ENCODE measurements at places on chromosomes 5 and 9.

DNA sequence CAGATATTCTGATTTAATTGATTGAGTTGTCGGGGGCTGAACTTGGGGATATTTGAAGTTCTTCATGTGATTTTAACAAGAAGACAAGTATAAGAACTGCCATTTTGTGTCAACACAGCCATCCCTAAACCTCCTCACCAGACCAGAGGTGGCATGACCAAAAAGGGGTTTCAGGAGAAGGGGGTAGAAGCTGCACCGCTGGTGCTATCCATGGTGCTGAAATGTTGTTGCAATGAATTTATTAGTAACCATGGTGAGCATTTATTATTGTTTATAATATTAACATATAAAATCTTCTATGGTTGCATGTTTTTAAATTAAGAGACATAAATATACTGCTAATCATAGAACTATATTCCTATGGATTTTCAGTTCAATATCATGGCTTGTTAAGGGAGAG, 72.3 kb downstream of the GNA14 start:
- DNase-seq, result no peak

GRCh38 chr5:71483355-71483754, 27.9 kb downstream of the BDP1 start:
- no peak for DNase-seq

- DNase-seq, result no peak
Measured at GRCh38 chr9:130101915-130102314, 48.2 kb downstream of the GPR107 start.

- no peak for DNase-seq
Measured at GRCh38 chr9:20313415-20313814, 308.9 kb downstream of the MLLT3 start.

DNA sequence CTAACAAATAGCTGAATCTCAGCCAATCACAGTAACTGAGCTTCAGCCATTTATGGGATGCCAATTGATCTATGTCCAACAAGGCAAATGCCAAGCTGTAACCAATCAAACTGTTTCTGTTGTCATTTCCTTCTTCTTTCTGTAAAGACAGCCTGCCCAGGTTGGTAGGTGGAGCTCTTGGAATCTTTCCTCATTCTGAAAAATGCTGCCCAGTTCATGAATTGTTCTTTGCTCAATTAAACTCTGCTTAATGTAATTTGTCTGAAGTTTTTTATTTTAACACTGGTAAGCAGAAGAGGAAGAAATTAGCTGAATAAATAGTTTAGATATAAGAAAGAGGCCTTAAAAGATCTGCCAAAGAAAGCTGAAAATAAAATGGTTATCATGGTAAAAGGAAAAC, 1235.6 kb downstream of the EFNA5 start:
- DNase-seq, result no peak

DNA sequence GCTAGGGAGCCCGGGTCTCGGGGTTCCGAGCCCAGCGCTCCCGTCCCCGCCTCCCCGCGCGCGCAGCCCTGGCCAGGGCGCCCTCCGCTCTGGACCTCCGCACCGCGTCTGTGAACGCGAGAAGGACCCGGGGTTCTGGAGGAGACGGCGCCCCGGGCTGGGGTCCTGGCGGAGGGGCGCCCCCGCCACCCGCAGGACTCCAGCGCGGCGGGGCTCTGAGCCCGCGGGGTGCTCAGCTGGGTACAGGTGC, 431 bp downstream of the TMOD1 start:
- DNase-seq, result no peak

- DNase-seq, result no peak
Measured at GRCh38 chr5:40277161-40277906, 402.4 kb upstream of the PTGER4 start.

- no peak for DNase-seq
Measured at GRCh38 chr5:28369418-28369817, 1331.0 kb upstream of the CDH9 start.

DNA sequence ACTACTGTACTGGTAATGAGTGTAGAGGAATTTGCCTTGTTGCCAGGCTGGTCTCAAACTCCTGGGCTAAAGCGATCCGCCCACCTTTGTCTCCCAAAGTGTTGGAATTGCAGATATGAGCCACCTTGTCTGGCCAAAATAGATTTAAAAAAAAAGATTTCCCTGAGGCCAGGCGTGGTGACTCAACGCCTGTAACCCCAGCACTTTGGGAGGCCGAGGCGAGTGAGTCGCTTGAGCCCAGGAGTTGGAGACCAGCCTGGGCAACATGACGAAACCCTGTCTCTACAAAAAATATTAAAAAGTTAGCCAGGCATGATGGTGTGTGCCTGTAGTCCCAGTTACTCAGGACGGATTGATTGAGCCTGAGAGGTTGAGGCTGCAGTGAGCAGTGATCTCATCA, 62.5 kb downstream of the IPO11 start:
- no peak for DNase-seq

DNA sequence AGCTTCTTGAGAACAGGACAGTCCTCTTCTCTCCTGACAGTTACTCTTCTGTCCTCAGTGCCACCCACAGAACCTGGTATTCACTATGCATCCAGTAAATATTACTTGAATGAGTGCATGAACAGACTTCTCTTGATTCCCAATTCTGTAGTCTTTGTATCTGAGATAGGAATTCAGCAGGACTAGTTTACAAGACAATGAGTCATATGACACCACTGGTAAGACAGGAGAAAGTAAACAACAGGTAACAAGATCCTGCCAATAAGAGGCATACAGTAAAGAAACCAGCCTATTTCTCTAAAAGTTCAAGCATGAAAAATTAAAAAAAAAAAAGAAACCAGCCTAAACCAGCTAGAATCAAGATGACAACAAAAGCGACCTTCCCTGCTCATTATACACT, 6.2 kb downstream of the ZNF883 start:
- DNase-seq, result no peak

- no peak for DNase-seq
Measured at GRCh38 chr5:35285011-35285410, 54.7 kb upstream of the PRLR start.

DNA sequence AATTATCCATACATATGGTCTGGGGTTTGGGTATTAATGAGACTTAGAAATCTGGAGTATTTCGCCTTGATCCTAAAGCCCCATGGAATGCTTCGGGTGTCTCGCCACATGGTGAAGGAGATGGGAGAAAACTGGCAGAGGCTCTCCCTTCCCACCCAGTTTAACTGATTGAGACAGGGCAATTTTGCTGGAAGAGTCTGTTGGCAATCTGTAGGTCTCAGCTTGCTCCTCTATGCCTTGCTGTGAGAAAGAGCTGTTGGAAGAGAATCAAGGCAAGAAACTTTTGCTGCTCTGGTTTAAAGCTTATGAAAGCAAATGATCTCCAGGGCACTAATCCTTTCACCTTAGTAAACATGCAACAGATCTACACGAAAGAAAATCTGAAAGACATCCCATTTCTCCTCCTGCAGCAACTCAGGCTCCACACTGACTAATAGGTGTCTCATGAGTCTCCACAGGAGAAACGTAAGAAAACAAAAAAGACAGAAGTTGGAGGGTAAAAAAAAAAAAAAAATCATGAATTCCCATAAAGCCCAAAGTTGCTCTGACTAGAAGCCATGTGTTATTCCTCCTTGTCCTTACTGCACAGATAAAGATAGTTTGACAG, 369.9 kb downstream of the EFNA5 start:
- no peak for DNase-seq

- peak; percentile 35 for DNase-seq
Measured at GRCh38 chr5:157342822-157343402, 77.0 kb downstream of the CYFIP2 start.

GRCh38 chr9:134226221-134226930, 62.0 kb upstream of the RNU6ATAC start:
- DNase-seq, result no peak

- no peak for DNase-seq
Measured at GRCh38 chr9:29311221-29311620, 1737.9 kb upstream of the C9orf72 start.

DNA sequence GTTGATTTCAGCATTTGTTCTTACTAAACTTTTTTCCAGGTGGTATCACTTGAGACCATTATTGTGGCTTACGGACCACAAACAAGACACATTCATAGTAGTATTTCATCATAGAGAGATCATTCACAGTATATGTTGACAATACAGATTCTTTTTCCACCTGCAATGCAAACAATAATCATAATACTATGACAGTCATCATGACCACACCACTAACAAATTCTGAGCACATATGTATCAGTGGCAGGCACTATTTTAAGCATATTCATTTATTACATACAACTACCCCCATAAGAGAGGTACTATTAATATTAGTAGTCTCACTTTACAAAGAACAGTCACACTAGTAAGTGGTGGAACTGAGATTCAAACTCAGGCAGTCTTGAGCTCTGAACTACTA, 31.0 kb upstream of the C9orf40 start:
- no peak for DNase-seq

- no peak for DNase-seq
Measured at GRCh38 chr5:158898185-158899177, 201.2 kb downstream of the EBF1 start.

GRCh38 chr5:76999451-76999850, 30.8 kb upstream of the AGGF1 start:
- DNase-seq, result no peak

DNA sequence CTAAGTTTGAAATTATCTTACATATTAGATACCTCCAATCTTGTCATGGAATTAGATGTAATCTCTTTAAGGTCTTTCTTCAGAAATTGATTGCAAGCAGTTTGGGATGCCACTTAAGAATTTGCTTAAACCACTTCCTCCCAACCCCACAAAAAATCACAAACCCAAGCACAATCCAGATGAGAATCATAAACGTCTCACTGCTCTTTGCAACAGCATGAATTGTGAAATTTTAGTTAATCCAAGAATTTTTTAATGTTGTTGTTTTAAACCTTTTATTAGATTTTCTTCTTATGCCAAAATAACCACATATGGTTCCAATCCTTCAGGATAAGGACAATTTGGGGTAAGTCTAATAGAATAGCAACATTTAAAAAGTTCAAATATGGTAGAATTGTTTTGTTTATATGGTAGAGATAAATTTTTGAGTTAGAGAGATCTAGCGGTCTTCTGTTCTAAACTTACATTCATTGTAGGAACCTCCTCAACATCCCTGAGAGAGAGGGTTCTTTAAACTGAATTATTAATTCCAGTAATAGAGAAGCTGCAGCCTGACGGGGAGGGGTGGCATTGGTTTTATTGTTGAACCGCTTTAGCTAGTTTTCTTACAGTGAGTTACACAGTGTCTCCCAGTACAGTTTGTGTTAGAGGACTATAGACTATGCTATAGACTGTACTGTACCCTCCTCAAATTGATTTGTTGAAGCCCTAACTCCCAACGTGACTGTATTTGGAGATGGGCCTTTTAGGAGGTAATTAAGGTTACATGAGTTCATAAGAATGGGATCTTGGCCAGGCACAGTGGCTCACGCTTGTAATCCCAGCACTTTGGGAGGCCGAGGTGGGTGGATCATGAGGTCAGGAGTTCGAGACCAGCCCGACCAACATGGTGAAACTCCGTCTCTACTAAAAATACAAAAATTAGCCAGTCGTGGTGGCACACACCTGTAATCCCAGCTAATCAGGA, 24.8 kb upstream of the IL6ST start:
- DNase-seq, result no peak

- no peak for DNase-seq
Measured at GRCh38 chr5:146068206-146068605, 37.2 kb downstream of the PLAC8L1 start.

DNA sequence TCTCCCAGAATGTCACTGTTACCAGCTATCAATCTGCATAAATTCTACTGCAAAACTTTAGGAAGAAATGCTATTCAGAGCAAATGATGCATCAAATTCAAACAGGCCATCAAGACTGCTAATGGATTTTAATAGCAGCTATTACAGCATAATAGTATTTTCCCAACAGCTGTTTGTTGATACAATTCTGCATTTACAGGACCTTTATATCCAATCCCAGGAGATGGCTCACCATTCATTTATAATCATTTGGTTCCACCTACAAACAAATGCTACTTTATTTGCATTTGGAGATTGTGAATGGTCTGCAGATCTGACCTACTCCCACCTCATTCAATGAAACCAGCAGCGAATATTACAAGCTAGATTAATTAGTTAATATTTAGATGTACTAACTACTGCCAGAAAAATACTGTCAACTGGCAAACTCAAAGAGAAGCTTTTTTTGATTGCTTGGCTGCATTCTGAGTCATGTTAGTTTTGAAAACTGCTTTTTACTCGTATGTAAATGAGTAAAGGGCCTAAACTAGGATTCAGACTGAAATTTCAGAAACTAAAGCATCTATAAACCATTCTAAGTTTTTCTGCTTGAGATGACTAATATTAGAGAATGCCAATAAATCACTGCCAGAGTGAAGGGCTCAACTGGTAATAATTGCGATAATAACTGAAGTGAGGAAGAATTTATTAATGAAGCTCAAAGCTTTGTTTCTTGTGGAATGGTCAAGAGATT, 7.1 kb upstream of the PCA3 start:
- no peak for DNase-seq

- no peak for DNase-seq
Measured at GRCh38 chr9:32468740-32469139, 57.3 kb downstream of the RIGI start.

DNA sequence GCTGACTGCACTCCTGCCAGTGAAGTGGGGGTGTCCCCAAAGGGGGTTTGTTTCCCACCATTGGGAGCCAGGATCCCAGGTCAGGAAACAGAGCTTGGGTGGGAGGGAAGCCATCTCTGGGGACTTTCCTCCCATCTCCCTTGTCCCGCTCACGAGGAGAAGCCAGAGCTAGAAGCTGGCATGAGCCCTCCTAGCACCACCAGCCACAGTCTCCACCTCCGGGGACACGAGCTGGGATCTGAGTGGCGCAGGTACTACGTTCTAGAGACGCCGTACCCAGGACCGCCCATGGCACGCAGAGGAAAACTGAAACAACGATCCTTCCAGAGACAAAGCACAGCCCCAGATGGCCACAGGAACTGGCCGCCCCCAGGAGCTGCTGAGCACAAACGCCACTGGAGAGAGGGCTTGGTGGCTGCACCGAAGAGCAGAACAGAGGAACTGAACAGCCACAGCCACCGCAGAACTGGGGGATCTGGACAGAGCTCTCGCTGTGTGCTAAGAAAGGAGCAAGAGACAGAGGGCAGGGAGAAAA, 29.8 kb downstream of the ADAMTS2 start:
- no peak for DNase-seq

GRCh38 chr5:153511622-153512021, 21.2 kb downstream of the GRIA1 start:
- DNase-seq, result no peak

- no peak for DNase-seq
Measured at GRCh38 chr5:30498972-30499371, 694.5 kb upstream of the CDH6 start.

DNA sequence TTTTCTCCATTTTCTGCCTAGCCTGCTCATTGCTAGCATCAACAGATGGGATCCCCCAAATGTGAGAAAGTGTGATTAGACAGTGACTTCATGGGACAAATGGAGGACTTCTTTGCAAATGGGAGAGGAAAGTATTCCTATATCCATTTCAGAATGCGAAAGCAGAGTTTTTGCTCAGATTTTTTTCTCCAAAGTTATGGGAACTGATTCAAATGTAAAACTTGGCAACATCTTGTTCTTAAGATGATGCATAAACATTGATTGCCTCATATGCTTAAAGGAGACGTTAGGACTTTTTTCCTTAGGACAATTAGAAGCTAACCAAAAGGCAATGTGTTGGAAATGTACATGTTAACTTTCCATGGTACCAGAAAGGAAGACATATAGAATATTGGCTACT, 704.3 kb upstream of the ZNF608 start:
- DNase-seq, result no peak

Measured in D721Med (cell line).